ENCODE measurements at places on chromosomes 4 and X.

DNA sequence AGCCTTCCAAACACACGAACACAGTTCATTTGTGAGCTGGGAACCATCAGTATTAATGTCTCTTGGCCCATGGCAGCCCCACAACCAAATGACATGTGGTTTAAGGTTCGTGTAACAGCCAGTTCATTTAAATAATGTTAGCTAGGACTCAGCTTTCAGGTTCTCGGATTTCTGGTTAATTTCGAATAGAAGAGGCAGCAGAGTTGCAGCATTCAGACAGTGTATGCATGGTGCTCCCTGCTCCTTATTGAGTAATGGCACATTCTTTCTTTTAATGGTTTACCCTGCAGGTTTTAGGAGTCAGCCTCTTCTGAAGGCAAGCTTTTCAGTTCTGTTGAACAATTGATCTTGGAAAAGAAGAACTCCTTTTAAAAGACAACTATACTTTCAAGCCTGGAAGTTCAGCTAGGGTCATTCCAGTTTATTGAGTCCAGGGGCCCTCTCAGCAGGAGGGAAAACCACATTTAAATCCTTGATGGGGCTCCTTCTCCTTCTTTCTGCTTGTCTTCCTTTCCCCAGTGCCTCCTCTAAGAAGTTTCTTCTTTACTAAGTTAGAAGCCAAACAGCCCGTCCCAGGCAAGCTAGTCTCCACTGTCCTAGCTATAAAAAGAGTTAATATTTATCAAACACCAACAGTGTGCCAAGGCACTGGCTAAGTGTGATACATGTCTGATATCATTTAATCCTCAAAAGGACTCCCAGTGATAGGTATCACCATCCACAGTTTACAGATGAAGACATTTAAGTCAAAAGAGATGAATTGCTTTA lies 5.0 kb upstream of the RNF175 start:
- DNase-seq: no peak

GRCh38 chr4:5423670-5424069 lies 284.7 kb downstream of the EVC2 start:
- DNase-seq: no peak

DNA sequence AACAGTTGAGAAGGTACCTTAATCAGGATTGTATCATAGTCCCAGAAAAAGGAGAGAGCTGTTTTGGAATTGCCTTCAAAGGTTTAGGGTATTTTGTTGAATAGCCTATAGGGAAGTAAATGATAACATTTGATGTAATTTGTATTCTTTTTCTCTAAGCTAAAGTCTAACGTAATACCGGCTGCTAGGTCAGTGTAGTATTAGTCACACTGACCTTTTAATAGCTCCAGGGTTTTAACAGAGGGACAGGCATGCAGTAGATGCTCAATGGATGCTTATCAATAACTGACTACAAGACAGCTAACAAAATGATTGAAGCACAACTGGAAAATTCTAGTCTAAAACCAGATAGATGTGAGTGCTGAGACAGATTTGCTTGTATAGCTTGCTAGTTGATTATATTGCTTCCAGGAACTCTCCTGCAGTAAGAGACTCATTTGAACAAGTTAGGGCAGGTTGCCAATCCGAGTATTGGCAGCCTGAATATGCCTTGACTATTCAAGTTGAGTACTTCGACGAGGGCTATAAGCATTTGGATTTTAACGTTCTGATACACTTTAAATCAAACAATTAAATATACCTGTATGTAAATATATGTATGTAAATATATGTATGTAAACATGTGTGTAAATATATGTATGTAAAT lies 16.5 kb upstream of the PNPLA4 start:
- no peak for DNase-seq

GRCh38 chr4:91220315-91220714 lies 1083.5 kb upstream of the GRID2 start:
- no peak for DNase-seq

DNA sequence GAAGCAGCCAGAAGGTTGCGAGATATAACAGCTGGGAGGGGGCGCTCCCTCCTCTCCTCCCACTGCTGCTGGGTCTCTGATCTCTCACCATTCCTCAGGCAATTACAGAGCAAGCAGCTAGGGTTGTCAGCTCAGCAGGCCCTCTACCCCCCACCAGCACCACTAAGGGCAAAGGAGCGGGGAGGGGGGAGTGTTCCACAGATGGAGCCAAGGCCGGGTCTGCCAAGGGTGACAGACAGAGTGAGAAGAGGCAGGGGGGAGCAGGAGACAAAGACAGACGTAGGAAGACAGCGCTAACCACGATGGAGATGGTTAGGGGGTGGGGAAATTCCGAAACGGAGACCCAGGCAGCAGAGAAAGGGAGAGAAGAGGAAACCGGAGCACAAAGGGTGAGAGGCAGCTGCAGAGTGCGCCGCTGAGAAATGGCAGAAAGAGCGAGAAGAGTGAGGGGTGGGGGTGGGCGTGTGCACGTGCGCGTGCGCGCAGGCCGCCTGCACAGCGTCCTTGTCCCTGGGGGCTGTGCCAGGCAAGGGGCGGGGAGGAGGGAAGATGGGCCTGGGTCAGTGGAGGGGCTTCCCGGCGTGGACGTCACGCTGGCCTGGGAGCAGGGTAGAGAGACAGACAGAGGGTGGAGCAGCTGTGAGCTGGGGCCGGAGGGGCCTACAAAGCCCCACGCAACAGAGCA lies 6.9 kb downstream of the L1CAM start:
- no peak for DNase-seq

DNA sequence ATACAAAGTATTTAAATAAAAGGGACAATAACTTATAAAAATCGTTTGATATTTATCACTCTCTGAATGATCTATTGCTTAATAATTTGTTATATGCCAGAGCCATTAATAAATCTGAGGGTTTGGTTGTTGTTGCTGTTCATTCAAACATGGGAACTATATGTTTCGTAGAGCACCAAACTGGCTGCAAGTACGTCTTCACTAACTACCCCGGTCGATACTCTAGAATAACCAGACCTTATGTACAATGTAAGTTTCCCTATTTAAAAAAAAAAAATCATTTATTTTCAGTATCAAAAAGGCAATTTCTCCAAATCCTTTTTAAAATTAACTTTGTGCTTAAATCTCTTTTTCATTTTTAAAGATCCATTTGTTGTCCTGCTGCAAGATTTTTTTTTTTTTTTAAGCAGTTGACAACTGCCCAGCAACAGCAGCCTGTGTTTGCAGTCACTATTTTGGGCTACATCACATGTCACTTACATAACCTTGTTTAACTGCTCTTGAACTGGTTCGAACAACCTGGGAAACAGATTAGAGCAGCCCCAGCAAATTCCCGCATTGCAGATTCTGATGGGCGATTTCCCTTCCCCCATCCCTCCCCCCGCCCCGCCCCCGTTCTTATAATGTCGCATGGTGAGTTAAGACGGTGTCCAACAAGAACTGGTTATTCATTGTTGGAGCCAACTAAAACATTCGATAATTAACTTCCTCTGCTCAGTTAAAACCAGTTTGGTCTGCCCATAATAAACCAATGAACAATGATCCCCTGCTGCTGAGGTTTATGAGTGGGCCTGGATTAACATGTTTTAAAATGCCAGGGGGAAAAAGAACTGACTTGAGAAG lies 238.9 kb downstream of the NR3C2 start:
- DNase-seq: no peak

- no peak for DNase-seq
These were observed 57.0 kb downstream of the DHX15 start for GRCh38 chr4:24527371-24527770.

DNA sequence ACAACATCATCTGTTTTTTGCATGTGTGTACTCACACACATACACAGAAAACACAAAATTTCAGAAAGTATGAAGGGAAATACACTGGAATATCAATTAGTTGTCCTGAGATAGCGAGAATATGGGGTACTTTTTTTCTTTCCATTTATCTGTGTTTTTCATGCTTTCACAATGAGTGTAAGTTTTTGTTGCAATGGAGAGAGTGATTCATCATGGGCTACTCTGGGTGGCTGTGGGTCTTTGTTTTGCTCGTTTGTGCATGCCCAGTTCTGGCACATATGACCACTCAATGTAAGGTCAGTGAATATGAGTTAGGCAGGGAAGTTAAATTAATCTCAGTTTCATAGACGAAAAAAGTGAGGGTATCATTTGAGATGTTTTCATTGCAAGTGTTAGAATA lies 26.9 kb downstream of the XK start:
- DNase-seq: no peak

- no peak for DNase-seq
These were observed 17.5 kb upstream of the SH3KBP1 start for GRCh38 chrX:19904778-19905367.

GRCh38 chr4:155072417-155072816 lies 136.0 kb upstream of the NPY2R start:
- no peak for DNase-seq

DNA sequence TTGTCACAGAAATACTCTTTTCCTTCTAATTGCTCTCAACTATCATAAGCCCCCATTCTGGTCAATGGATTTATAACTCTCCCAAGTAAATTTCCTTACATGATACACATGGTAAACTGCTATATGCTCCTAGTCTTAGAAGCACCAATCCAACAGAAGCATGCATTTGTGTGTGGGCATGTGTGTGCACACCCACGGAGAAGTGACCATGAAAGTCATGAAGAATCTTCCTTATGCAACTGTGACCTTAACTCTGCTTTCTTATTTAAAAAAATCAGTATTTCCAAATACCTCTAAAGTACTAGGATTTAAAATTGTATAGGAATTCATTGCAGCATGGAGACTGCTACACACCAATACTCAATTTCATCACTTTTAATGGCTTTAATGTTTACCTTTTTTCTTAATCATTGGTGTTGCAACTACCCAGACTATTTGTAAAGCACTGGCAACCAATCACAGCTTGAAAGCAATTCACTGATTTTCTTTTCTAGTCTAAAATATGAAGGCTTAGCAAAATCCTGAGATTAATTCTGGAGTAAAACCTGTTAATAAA lies 47.6 kb downstream of the MAML3 start:
- DNase-seq: no peak

- no peak for DNase-seq
These were observed 70.8 kb downstream of the PTPN13 start for GRCh38 chr4:86664959-86665358.

DNA sequence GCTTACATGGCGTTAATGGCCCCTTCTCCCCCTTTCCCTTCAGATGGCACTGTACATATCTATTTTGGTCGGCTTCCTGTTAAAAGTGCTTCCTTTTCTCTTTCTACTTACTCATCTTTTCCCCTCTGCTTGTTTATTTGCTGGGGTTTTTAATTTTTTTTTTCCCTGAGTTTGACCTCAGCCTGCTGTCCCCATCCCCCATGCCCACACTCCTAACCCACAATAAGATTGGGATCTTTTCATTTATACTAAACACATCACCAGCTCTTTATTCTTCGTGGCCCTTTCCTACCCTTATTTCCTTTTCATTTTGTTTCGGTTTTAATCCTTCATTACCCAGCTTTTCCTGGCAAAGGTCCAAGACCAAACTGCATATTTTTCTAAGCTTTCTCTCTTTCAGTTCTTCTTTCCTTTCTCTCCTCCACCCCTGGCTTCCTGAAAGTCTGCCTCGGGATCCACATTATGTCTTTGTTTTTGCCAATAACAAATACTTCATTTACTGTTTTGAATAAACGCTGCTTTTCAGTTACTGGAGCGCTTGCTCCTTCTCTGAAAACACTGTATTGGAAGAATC lies 152.0 kb upstream of the USP9X start:
- no peak for DNase-seq

DNA sequence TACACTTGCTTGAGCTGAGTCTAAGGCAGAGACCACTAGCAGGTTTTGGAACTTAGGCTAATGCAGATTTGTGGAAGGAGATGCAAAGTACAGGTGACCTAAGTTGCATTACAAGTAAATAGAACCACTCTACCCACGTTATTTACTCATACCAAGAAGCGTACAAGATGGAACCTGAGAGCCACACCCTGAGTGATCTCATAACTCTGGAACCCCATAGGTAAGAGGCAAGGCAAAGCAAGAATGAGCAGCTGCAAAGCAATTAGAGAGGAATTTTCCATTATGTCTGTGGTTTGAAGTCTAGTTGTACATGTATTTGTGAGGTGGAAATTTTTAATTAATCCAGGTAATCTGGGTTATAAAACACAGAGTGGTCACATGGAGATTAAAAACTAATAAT lies 55.4 kb downstream of the CC2D2A start:
- no peak for DNase-seq

DNA sequence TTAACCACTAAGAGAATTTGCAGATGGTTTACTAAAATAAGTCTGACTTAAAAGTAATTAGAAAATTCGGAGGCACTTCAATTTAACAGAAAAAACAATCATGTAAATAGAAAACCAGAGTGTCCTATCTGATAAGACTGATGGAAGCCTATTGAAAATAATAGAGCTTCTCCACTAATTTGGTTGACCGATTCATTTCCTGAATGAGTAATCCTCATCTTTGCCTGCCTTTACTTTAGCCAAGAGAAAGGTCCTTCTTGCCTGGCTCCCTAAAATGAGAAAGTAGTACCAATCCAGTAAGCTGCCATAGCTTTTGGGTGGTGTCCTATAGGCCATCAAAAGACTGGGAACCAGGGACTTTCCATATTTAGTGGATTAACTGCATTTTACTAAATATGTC lies 48.4 kb downstream of the KCNIP4 start:
- no peak for DNase-seq

- no peak for DNase-seq
These were observed 903.8 kb downstream of the STIM2 start for GRCh38 chr4:27764526-27764837.

DNA sequence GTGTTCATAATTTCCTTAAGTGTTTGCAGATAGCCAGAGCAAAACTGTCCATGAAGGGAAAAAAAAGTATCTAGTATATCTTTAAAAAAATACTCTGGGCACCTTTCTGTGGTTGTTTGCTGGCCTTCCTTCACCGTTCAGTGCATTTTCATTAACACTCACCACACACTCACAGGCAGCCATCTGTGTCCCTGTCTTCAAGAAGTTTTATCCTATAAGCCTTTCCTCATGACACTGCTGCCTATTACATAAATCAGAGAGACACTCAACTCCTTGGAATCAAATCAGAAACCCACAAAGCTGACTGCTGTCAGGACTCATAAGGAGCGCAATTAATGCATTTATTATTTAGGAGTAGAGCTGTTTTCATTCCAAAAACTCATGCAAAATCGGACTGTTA lies 1720.2 kb downstream of the PCDH7 start:
- no peak for DNase-seq

GRCh38 chrX:131854581-131854980 lies 168.5 kb upstream of the STK26 start:
- DNase-seq: no peak

- DNase-seq: no peak
These were observed 4.5 kb downstream of the SNX25 start for GRCh38 chr4:185213877-185214276.

DNA sequence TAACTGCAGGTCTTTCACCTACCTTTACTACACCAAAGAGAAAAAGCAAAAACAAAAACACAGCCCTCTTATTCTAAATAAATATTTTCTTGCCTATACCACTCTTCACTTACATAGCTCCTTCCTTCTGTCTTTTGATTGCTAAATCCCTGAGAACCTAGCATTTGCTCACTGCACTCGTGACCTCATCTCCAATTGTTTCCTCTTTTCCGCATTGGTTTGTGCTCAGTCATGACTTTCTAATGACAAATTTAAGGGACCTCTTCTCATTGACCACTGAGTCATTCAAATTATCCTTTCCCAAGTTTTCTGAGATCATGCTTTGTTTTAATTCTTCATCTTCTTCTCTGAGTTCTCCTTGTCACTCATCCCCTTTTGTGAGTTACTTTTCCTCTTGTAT lies 1697.1 kb downstream of the STIM2 start:
- no peak for DNase-seq
